Stimulated activated CD4-positive, alpha-beta T cell treated with anti-CD3 and anti-CD28 coated beads, Interleukin-12 subunit alpha, Interleukin-12 subunit beta, amount 100 ng/mL, for 48 hours (primary cell): ENCODE measurements at places on chromosomes 12 and 14.

DNA sequence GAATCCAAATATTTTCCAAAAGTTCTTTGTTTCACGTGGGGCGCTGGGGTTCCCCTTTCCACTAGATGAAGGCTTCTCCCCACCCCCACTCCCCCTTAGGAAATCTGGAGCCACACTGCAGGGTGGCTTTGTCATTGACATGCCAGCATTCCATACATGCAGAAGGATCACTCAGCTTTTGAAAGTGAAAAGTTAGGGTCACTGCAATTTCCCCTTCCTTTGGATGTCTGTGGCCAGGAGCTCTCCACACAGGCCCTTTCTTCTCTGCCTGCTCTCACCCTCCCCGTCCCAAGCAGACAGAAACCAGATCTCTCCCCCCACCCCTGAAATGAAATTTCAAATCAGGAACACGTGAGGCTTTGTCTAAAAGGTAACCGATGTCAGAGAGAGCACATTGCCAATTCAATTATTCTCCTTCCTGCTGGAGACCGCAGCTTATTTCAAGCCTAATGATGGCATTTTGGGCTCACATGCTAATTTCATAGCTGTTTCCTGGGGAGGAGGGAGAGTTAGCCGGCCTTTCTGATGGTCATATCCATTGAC is 153.9 kb upstream of the RFLNA start:
- DNase-seq, result no peak

DNA sequence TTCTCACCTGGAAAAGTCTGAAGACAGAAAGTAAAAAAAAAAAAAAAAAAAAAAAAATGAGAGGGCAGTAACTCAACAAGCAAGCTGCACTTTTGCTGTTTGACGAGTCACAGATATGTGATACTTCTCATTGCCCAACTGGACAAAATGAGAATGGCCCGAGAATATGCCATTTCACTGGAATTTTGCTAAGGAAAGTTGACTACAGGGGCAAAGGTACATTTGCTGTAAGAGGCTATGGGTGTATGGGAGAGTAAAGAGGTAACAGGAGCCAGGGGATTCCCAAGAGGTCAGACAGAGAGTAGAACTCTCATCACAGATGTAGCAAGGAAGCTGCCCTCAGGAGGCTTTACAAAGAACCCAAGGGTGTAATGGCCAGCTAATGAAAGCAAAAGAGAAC is 22.9 kb downstream of the KIF21A start:
- no peak for DNase-seq

DNA sequence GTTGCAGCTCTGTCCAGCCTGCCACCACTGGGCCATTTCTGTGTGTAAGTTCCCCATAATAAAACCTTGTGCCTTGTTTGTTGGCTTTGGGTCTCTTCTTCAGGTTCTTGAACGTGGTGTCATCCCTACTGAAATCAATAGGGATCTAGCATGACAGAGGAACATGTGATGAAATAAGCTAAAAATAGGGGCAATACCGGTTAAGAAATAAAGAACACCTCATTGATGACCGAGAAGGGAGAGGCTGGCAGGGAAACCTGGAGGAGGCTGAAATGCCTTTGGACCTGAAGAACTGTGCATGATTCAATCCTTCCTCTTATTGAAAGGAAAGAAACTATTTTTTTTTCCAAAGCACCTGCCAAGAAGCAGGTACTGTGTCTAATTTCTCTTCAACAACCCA is 172.3 kb downstream of the PPM1H start:
- DNase-seq, result no peak

- no peak for DNase-seq
Measured at GRCh38 chr14:54481695-54482094, 7.1 kb downstream of the GMFB start.

GRCh38 chr14:20412876-20413743 is at the start of gene TEP1:
Gene TEP1 (minus strand): TSS chr14:20413501. CDS start chr14:20408439, 5,062 bp downstream.
- peak; percentile 58 for DNase-seq

DNA sequence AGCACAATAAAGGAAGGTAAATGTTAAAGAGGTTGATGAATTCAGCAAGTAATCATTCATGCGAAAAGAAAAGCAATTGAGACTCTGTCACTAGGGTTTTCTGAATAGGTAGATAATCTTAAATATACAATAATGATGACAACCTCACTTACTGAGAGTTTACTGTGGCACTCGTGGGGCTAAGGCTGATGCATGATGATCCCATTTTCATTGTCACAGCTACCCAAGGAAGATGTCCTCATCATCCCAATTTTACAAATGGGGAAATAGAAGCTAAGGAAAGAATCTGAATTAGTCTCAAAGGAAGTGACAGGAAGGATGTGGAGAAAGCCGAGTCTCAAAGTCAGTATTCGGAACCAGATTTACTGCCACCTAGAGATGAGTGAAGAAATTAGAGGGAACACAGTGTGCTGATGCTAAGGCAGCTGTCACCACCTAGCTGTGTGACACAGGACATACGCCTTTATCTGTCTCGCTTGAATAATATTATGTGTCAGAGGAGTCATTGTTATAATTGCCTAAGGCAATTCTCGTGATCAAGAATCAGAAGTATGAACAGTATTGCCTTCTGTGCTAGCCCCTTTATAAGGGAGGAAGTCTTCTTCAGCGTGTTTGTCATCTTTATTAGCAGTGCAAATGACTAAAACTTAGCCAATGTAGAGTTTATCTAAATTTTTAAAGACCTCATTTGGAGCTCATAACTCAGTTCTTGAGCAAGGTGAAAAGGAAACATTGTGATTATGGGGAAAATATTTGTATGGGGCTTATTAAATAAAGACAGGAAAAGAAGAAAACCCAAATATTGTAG is 63.2 kb downstream of the ERGIC2 start:
- peak; percentile 17 for DNase-seq

DNA sequence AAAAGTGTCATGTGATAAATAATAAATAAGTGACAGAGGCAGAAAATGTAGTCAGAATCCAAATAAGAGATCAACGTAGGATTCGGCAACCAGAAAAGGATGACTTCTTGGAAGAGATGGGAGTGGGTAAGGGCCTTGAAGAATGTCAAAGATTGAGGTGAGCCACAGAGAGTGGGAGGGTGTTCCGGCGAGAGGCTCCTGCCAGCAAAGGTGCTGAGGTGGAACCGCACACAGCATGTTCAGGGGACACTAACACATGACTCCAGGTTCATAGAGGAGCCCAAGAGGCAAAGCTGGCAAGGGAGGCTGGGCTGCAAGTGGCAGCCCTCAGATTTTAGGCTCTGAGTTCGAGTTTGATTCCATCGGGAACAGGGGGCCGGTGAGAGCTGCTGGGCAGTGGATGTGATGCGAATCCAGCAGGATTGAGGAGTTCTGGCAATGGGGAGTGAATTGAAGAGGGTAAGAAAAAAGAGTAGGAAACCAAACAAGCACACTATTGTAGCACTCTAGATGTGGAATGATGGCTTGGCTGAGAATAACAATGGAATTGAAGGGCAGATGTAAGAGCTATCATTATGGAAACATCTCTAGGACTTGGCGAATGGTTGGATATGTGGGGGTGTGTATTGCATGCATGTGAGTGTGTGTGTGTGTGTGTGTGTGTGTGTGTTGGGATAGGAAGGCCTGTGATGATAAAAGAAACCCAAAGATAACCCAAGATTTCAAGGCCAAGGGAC is 36.5 kb downstream of the LRRC74A start:
- DNase-seq, result no peak

DNA sequence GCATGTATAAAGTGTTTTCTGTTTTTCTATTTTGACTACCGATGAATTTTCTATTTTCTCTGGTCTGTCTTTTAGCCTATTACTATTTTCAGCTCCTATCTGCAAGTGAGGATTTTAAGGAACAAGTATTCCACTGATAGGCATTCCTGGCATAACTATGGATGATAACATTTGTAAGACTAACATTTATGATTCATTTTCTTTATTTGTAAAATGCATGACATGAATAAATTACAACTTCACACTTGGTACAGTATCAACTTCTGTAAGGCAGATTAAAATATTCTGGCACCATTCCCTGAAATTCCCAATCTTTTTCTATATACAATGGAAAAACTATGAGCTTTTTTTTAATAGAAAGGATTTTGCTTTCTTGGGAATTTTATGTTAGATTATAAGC is 121.0 kb upstream of the GARIN2 start:
- DNase-seq, result no peak

GRCh38 chr12:109605016-109605415 is 31.4 kb downstream of the MVK start:
- DNase-seq, result no peak

GRCh38 chr12:28698553-28698952 is 450.5 kb upstream of the FAR2 start:
- no peak for DNase-seq

DNA sequence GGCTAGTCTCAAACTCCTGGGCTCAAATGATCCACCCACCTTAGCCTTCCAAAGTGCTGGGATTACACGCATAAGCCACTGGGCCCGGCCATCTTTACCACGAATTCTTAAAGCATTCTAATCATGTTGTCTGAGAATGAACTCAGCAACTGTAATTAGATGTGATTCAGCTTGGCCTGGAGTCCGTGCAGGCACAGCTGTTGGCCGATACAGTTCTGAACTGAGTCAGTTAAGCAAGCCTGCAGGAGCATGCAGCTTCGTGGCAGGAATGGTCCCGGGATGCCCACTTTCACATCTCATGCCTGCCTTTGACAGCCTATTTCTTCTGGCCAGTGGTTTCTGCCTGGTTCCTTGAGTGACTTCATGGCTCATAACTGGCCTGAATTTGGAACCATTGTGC is 194.1 kb downstream of the ANO6 start:
- no peak for DNase-seq

DNA sequence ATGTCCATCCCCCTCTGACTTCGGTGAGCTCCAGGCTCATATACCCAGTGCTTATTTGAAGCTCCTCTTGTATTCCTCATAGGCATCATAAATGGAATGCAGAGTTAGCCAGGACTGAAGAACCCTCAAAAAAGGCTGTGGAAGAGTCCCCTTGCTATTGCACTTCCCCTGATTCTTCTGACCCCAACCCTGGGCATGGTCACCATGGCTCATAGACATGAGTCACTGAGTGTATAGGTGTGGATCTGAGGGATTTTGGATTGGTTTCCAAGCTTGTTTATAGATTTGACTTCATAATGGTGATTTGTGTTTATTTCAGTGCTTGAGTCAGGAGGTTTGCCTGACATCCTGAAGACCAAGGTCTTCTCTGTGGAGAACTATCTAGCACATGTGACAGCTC is 98.4 kb upstream of the SLC38A2 start:
- no peak for DNase-seq

GRCh38 chr12:4701395-4702190 is 18.6 kb upstream of the GALNT8 start:
- no peak for DNase-seq

GRCh38 chr12:69102856-69103255 is 136.5 kb upstream of the CPSF6 start:
- no peak for DNase-seq

- DNase-seq, result no peak
Measured at GRCh38 chr14:99727096-99727870, 43.2 kb downstream of the CYP46A1 start.

- DNase-seq, result peak; percentile 89
Measured at GRCh38 chr14:58239244-58240195, 5.1 kb upstream of the PSMA3 start.

- DNase-seq, result no peak
Measured at GRCh38 chr12:89217472-89217871, 134.8 kb downstream of the DUSP6 start.

GRCh38 chr12:111788178-111788654 is 21.5 kb downstream of the ALDH2 start:
- DNase-seq, result no peak

GRCh38 chr12:83505586-83505985 is 818.9 kb downstream of the TMTC2 start:
- no peak for DNase-seq

GRCh38 chr12:97397008-97397407 is 65.6 kb upstream of the RMST start:
- DNase-seq, result no peak

- DNase-seq, result no peak
Measured at GRCh38 chr14:41868396-41868795, 261.7 kb downstream of the LRFN5 start.

DNA sequence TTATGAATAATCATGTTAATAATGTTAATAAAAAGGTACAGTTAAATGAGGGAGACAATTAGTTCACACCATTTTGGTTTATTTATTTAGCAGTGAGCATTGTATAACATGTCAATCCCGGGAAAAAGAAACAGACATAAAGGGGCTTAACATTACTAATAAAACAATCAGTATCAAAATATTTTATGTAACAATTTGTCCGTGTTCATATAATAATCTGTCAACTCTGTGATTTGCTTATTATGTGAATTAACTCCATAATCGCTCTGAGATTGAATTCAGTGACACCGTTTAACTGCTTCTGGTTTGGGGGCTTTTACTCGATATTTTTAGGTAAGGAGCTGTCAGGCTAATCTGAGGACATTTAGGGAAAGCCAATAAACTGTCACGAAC is 95.8 kb upstream of the HMGA2 start:
- DNase-seq, result no peak

DNA sequence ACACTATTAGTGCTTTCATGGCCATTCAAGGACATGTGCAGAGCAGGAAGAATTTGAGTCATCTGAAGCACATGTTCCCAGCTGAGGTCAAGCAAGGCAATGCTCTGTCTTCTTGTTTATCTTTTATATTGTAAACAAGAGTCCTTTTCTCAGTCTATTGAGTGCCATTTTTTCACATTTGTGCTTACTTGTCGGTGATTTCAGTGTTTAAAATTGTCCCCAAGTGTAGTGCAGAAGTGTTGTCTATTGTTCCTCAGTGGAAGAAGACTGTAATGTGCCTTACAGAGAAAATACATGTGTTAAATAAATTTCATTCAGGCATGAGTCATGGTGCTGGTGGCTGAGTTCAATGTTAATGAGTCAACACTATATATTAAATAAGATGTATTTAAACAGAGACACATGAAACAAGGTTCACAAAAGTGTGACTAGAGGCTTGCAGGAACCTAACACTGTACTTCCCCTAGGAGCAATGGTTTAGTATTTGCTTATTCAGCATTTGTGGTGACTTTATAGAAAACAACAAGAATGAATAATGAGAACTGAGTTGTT is 391.1 kb downstream of the LRIG3 start:
- no peak for DNase-seq

- DNase-seq, result no peak
Measured at GRCh38 chr14:45891417-45892080, 638.5 kb upstream of the MIS18BP1 start.

GRCh38 chr12:88645816-88646215 is 65.5 kb upstream of the KITLG start:
- DNase-seq, result no peak

- no peak for DNase-seq
Measured at GRCh38 chr14:100587763-100588411, 670 bp upstream of the BEGAIN start.
